ENCODE measurements at places on chromosomes 6 and 20.

DNA sequence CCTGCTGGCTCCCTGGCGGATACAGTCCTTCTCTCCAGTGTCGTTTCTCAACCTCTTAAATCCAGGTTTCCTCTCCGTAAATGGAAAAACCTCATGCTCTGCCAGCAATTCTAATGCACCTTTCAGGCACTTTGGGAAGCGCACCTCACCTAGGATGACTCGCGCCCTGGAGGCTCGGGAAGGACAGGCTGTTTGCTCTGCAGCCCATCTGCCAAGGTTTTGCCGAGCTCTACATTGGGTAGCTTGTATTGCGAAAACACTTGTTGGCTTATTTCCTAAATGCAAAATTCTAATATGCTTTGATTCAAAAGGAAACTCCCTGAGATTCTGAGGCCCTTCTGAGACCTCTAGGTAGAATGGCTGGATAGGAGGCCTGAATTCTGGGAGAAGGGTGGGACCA lies 102.6 kb upstream of the MLN start:
- DNase-seq, result no peak

- DNase-seq, result no peak
Measured at GRCh38 chr6:6319952-6320811, at the start of gene F13A1. Gene F13A1, minus strand, starts transcription at chr6:6320662. Its CDS starts 1,998 bp downstream, at chr6:6318664.

DNA sequence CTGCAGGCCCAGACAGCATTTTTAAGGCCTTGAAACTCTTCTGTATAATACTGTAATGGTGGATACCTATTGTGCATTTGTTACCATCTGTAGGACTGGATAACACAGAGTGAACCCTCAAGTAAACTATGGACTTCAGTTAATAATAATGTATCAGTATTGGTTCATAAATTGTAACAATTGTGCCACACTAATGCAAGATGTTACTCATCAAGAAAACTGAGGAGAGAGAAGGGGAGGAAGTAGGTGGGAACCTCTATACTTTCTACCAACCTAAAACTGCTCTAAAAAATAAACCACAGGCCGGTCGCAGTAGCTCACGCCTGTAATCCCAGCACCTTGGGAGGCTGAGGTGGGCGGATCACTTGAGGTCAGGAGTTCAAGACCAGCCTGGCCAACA lies 10.8 kb downstream of the MAPK13 start:
- DNase-seq, result no peak

DNA sequence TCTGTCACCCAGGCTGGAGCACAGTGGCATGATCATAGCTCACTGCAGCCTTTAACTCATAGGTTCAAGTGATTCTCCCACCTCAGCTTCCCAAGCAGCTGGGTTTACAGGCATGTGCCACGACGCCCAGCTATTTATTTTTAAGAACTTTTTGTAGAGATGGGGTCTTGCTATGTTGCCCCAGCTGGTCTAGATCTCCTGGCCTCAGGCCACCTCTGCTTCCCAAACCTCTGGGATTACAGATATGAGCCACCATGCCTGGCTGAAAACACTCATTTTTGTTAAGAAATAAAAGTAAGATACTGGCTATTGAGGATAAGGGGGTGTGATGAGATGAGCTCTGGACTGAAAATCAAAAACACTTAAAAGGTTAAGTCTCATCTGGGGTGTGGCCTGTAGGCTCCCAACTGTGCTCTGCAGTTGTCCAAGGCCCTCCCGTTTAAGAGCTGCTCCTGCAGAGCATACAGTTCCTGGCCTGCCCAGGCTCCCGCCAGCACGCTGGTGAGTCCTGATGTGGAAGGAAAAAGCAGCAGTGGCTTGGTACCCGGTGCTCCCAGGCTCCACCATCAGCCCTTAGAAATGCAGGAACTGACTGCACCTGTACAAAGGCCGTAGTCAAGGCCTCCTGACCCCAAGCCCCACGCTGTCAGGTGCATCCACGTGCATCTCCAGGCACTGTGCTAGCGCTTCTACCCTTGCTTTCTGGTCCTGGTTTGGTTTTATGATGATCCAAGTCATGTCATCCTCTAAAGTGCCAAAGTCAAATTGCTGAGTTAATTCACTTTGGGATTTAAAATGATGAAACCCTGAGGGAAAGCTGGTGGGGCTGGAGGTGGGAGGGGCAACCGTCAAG lies 111.5 kb downstream of the TMEM242 start:
- no peak for DNase-seq

GRCh38 chr6:146544616-146545182 lies 1.1 kb downstream of the RAB32 start:
- peak; percentile 19 for DNase-seq

- no peak for DNase-seq
Measured at GRCh38 chr6:18596531-18596835, 209.3 kb downstream of the RNF144B start.

- DNase-seq, result no peak
Measured at GRCh38 chr6:128029826-128030225, 129.0 kb upstream of the THEMIS start.

- peak; percentile 15 for DNase-seq
Measured at GRCh38 chr6:127855542-127856159, 45.2 kb downstream of the THEMIS start.

GRCh38 chr20:36441027-36441414 lies 100.3 kb upstream of the MYL9 start:
- no peak for DNase-seq
